Endothelial cell of umbilical vein (primary cell): ENCODE measurements at places on chromosomes 16 and 17.
A peak's percentile ranks its signal among the peaks of the same experiment; 100 is the strongest.

- DNase-seq = no peak
Measured at GRCh38 chr16:58365623-58366022, 26.6 kb upstream of the GINS3 start.

- peak; percentile 65 for DNase-seq
Measured at GRCh38 chr17:1058423-1059130, 61.6 kb downstream of the TIMM22 start.

- DNase-seq = peak; percentile 93
Measured at GRCh38 chr16:82629441-82630027, 2.8 kb downstream of the CDH13 start.

DNA sequence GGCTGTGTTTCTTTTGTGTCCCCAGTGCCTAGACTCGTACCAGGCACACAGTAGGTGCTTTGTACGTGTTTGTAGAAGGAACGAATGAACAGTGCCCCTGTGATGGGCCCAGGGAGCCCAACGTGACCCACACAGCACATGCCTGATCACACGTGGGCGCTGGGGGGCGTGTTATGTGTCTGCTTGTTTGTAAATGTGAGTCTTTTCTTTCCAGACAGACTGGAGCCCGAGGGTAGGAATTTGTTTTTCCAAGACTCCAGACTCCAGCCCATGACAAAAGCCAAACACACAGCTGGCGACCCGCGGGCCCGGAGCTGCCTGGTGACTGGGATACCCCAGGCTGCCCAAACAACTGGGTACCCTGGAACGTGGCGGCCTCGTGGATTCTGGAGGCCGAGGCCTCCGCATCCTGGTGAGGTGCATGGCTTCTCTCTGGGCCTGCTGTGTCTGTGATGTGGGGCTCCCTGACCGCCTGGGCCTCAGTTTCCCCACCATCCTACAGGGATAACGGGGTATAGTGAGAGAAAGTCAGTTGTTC lies 14.9 kb upstream of the CBFA2T3 start:
- no peak for DNase-seq

- DNase-seq = no peak
Measured at GRCh38 chr17:60381958-60382357, 10.0 kb downstream of the USP32 start.

DNA sequence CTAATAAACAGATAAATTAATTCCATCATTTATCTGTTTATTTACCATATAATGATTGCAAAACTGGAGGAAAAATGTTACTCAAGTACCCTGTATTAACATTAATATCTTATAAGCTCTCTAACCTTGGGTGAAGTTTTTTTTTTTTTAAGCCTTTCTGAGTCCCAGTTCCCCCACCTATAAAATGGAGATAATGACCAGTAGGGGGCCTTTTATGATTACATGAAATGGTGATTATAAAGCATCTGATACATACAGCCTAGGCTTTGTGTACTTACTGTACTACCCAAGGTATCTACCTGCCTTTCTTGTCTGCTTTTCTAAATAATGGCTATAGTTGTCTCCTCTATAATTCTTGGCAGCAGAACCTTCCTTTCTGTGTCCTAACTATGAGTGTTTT lies 22.6 kb downstream of the LRRC36 start:
- peak; percentile 59 for DNase-seq

GRCh38 chr16:66574081-66574480 lies 5.2 kb upstream of the CMTM2 start:
- no peak for DNase-seq

DNA sequence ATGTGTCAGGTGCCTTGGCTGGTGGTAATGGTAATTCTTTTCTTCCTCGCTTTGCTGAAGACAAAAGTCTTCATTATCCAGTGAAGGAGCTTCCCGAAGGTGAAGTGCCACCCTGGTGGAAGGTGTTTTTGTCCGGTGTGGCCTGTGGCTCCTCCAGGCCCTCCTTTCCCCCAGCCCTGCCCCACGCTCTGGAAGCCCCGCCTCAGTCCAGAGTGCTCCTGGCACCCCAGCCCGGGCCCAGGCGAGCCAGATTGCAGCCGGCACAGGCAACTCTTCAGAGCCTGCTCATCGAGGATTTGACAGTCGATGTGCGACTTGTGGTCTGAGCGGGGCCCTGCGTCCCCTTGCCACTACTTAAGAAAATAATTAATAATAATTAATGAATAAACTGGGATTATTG lies 93.7 kb downstream of the MGAT5B start:
- DNase-seq = no peak

DNA sequence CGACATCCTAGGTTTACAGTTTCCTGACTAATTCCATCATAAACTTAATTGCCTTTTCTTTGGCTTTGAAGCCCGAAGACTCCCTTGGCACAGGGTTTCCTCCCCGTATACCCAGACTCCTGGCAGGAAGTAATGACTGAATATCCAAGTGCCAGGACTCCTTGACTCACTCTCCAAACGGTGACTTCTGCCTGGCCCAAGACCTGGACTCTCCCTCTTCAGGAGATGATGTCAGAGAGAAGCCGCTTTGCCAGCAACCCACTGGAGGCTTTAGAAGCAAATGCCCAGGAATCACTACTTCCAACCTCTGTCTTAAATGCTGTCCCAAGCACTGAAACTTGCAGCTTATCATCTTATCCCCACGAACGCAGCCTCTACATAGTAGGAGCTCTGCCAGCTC lies 146.5 kb downstream of the RGS9 start:
- DNase-seq = peak; percentile 73

DNA sequence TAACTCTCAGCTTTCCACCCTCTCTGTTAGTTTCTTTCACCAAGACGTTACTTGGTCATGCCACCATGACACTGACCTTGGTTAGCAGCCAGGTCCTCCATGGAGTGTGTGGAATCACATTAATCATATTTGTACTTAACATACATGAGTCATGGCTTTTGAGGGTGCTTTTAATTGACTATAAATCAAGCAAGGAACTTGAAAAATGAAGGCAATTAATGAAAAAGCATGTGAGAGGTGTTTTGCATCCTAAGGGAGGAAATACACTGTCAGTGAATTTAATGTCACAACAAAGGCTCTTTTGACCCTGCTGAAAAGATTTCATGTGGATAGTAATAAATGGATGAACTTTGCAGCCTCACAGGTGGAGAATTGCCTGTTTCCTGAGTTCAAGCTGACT lies 240.7 kb downstream of the CDH13 start:
- DNase-seq = peak; percentile 30

DNA sequence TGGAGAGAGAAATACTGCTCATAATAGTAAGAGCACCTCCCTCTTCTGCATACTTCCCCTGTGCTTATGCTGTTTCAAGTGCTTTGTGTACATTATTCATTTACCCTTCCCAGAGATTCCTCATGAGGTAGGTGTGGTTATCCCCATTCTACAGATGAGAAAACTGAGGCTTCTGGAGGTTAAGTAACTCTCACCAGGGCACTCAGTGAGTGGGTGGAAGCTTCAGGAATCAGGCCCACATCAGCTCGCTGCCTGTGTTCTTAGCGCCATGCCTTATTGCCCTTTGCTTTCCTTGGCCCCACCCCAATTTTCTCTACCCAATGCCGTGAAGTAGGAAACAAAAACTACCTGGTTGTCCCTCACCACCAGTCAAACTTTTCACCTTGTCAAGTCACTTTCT lies 18.1 kb upstream of the ITGB3 start:
- no peak for DNase-seq

- DNase-seq = no peak
Measured at GRCh38 chr17:72369366-72369765, 248.5 kb downstream of the SOX9 start.

- DNase-seq = no peak
Measured at GRCh38 chr16:89048871-89049422, 44.7 kb upstream of the ACSF3 start.

DNA sequence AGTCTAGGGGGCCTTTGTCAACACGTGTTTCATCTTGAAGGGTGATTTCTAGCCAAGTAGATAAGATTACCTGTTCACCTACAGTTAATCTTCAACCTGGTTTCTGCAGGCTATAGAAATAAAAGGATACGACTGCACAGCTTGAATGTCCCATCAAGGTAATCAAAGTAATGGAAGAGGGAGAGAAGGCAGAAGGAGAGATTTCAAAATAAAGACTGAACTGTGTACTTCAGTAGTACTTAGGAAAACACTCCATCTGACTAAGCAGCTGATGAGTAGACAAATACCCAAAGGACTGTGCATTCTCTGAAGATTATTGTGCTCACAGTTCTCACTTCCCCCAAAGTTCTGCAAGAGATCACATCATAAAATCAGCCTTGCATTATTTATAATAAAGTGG lies 5.8 kb upstream of the RFFL start:
- no peak for DNase-seq

GRCh38 chr16:80802138-80802537 lies 2.3 kb downstream of the CDYL2 start:
- no peak for DNase-seq

- peak; percentile 39 for DNase-seq
Measured at GRCh38 chr16:80466024-80466987, 74.5 kb upstream of the DYNLRB2 start.

DNA sequence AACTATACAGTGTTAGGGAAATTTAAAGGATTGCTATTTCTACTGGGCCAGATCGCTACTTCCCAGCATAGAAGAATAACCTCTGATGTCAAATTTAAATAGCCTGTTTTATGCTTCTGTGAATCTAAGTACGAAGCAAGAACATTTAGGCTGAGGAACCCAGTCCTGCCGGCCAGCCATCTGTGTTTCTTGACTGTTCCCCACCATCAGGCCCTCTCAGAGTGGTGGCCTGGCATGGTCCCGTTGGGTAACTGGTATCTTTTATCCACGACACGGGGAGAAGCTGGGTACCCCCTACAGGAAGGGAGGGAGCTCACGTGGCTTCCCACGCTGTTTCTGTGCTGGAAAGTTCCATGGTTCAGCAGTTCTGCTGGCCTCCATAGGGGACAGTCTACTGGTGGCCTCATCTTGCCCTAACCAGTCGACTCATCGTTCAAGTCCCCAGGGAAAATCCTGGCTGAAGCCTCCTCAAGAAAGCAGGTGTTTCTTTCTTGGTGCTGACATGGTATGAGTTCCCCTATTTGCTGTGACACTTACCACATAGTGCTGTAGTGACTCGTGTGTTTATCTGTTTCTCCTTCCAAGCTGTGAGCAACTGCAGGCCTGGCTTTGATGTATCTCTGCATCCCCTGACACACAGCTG lies 201.7 kb upstream of the NLRP1 start:
- peak; percentile 48 for DNase-seq

- DNase-seq = no peak
Measured at GRCh38 chr16:22692034-22692433, 121.9 kb upstream of the HS3ST2 start.

- no peak for DNase-seq
Measured at GRCh38 chr17:58335779-58336455, 7.3 kb upstream of the TSPOAP1 start.

DNA sequence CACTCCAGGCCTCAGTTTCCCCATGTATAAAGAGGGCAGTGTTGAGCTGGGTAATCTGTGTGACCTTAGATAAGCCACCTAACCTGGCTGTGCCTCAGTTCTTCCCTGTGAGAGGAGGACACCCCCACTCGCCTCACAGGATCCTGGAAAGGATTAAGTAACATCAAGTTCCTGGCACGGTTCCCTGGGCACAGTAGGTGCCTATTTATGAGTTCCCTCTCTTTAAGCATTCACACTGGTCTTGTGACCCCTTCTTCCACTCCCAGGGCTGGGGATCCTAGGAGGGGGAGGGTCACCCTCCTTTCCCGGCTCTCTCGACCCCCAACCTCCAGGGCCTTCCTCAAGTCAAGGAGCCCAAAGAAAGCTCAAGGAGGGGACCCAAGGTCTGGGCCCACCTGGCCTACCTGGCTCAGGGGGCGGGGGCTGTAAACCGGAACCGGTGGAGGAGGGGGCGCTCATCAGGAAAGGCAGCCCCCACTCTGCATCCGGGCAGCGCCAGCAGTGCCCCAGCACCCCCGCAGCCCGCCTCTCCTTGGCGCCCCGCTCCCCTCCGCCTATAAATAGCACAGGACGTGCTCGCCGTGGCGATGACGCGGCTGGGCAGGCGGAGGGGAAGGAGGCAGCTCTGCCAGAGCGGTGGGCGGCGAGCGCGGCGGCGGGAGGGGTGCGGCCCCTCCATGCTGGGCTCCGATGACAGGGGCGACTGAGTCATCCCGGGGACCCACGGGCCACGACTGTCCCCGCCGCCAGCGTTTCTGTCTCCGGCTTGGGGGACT lies 9.4 kb downstream of the RPL19 start:
- peak; percentile 29 for DNase-seq

GRCh38 chr16:67055712-67056487 lies 27.0 kb downstream of the CBFB start:
- DNase-seq = peak; percentile 14

GRCh38 chr17:50972577-50972976 lies 106.4 kb upstream of the TOB1 start:
- DNase-seq = no peak

DNA sequence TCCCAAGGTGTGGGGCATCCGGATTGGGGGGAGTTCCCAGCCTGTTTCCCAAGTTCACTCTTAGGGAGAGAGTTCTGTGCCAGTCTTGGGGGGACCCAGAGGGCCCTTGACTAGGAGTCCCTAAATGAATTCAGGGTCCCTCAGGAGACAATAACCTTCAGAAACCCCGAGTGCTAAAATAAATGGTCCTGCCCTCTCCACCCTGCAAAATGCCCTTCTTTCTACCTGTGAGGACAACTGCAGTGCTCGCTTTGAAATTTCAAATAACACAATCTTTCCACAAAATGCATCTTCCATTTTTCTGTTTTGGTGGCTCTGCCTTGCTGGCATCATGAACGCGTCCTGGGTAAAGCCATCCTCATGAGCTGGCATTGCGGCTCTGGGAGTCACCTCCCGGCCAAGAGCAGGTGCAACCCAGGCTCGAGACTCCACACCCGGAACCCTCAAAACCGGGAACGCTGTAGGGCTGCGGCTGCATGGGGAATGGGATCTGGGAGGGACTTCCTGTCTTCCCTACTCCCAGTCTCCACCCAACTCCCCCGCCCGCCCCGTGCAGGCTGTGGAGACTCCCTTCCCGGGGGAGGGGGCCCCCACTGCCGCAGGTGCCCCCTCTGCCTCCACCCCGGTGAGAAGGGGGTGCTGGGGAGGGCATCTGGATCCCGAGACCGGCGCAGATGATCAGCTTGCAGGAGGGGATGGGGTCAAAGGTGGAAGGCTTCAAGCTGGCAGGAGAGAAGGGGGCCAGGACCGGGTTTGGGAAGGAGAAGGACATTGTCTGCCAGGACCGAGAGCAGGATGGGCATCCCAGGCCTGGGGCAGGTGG lies at the start of gene ZNF205:
Gene ZNF205 (plus strand): TSS at position 529 of the 823 bp plus-strand sequence. CDS start 845 bp downstream, outside the sequence.
- peak; percentile 61 for DNase-seq

GRCh38 chr16:29705030-29705429 lies 26.1 kb downstream of the QPRT start:
- no peak for DNase-seq

DNA sequence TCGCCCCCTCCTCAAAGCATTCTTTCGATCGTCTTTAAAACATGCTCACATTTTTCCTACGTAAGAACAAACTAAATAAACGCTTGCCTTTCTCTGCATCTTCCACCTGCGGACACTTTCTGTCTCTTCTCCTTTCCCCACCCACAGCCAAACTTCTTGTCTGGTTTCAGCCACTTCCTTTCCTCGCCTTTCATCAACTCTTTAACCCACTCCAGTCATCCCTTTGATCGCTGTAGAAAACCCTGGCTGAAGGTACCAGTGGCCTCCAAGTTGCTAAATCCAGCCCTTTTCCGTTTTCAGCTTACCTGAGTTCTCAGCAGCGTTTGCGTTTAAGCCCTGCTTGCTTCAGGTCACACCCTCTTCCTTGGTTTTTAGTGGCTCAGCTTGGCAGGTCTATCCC lies 483 bp downstream of the RPA1 start:
- peak; percentile 13 for DNase-seq

GRCh38 chr17:65942592-65942991 lies 249.3 kb downstream of the CEP112 start:
- DNase-seq = no peak

- DNase-seq = no peak
Measured at GRCh38 chr16:35862242-35862641, 2402.8 kb downstream of the TP53TG3F start.

GRCh38 chr16:85424260-85425073 lies 188.7 kb upstream of the GSE1 start:
- no peak for DNase-seq
